BJ (cell line): ENCODE measurements at places on chromosomes 12 and 14. TPM values are rescaled to one million over a fixed set of nuclear protein-coding genes. Genes with fewer than 3 reads are reported as not detected.

GRCh38 chr12:694734-695503 is 31.7 kb upstream of the NINJ2 start:
- DNase-seq, result no peak

Gene AMHR2
- polyA plus RNA-seq, result not detected in 2 replicates

GRCh38 chr12:26244503-26244902 is 49.1 kb downstream of the SSPN start:
- no peak for DNase-seq

DNA sequence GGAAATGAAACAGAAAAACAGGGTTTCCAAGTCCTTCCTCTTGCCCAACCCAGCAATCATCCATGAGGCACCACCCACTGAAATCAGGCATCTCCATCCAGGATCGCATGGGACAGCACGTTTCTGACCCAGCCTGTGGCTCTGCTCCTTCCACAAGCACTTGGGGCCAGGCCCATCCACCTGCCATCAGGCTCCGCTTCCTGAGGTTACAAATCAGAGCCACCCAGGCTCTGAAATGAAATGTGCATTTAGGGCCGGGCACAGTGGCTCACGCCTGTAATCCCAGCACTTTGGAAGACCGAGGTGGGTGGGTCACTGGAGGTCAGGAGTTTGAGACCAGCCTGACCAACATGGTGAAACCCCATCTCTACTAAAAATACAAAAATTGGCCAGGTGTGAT is 717 bp upstream of the KRT78 start:
- DNase-seq, result no peak

- peak; percentile 6 for DNase-seq
Measured at GRCh38 chr12:105167346-105167745, 59.8 kb downstream of the WASHC4 start.

Gene ZFYVE21
- 77.6 and 84.0 TPM in 2 replicates for polyA plus RNA-seq

- no peak for DNase-seq
Measured at GRCh38 chr12:13559318-13559978, 362.9 kb downstream of the EMP1 start.

DNA sequence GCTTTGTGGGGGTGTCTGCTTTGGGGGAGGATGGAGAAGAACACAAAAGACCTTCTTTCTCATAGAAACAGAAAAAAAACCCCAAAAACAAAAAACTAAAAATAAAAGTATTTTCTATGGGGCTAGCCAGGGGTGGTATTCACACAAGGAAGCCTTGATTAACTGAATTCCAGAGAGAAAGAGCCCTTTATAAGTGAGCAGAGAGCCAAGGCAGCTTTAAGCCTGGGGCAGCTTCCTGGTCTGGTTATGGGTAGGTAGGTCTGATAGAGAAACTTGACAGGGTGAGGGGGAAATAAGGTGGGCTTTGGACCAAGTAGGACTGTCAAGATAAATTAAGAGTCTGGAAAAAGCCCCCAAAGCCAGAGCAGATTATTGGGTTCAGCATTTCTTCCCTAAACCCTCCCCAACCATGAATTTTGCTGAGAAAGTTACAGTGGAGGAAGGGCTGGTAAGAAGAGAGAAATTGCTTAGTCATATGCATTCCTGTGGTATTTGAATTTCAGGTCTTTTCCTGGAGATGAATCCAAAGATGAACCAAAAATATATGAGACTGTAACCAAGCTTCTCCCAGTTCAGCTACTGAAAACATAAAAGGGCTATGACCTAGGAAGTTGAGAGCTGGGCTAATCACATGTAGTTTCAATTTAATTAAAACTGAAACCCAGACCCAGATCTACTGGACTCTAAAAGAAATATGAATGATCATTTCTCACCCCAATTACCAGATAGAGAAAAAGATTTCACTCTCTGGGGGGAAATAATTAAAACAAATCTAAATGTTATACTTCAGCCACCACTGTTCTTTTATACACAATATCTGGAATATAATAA is 144.8 kb downstream of the TBC1D30 start:
- peak; percentile 26 for DNase-seq

DNA sequence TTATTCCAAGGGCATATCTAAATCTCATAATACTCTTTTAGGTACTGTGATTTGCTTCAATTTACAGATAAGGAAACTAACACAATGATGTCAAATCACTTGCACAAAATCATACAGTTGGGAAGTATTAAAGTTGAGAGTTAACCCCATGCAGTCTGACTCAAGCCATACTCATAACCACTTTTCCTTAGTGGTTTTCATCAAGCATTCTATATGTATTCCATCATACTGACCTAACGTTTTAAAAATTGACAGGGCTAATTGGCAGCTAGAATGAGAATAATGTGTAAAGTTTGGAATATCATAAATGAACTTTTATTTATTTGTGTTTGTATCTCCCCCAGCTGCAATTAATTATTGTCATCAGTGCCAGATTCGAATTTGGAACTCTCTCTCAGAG is 20.9 kb downstream of the PUS7L start:
- DNase-seq, result no peak

- no peak for DNase-seq
Measured at GRCh38 chr14:99604766-99605298, 825 bp upstream of the CCDC85C start.

GRCh38 chr14:24679248-24679961 is 45.4 kb upstream of the GZMB start:
- no peak for DNase-seq

DNA sequence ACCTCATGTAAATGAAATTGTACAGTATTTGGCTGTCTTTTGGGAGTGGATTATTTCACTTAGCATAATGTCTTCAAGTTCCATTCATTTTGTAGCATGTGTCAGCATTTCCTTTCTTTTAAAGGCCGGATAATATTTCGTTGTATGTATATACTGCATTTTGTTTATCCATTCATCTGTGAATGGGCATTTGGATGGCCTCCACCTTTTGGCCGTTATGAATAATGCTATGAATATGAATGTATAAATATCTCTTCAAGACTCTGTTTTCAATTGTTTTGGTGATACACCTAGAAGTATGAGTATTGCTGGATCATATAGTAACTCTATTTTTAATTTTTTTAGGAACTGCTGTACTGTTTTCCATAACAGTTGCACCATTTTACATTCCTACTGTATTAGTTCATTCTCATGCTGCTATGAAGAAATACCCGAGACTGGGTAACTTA is 164.9 kb downstream of the DYRK2 start:
- DNase-seq, result no peak

Gene TEX52
- not detected in 2 replicates for polyA plus RNA-seq

Gene RHEBL1
- polyA plus RNA-seq, result 0.82 and 1.3 TPM in 2 replicates

Gene EEF1AKMT3
- 9.1 and 9.2 TPM in 2 replicates for polyA plus RNA-seq

GRCh38 chr12:121005346-121005815 is 10.9 kb downstream of the C12orf43 start:
- DNase-seq, result no peak

Gene SLCO1B1
- polyA plus RNA-seq, result not detected in 2 replicates

DNA sequence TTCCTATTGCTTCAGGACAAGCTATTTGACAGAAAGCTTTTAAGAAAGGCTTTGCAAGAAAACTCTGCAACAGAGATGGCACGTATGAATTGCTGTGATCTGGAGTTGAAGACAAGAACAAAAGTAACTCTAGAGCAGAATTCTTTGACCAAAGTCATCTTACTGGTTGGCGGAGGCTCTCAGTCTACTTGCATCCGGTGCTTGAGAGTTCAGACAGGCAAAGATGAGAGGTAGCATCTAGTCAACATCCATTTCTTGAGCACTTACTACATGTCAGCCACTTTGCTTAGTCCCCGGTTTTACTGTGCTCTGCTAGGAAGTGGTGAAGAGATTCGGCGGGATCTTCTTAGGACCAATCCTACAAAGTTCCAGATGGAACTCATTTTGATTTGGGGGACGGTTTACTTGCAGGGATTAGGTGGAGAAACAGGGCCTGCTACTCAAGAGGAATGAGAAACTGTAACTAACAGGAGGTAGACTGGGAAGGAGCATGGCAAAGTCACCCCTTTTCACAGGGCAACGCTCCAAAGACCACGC is 404 bp upstream of the CCDC91 start:
- no peak for DNase-seq

Gene TAS2R8
- not detected in 2 replicates for polyA plus RNA-seq

DNA sequence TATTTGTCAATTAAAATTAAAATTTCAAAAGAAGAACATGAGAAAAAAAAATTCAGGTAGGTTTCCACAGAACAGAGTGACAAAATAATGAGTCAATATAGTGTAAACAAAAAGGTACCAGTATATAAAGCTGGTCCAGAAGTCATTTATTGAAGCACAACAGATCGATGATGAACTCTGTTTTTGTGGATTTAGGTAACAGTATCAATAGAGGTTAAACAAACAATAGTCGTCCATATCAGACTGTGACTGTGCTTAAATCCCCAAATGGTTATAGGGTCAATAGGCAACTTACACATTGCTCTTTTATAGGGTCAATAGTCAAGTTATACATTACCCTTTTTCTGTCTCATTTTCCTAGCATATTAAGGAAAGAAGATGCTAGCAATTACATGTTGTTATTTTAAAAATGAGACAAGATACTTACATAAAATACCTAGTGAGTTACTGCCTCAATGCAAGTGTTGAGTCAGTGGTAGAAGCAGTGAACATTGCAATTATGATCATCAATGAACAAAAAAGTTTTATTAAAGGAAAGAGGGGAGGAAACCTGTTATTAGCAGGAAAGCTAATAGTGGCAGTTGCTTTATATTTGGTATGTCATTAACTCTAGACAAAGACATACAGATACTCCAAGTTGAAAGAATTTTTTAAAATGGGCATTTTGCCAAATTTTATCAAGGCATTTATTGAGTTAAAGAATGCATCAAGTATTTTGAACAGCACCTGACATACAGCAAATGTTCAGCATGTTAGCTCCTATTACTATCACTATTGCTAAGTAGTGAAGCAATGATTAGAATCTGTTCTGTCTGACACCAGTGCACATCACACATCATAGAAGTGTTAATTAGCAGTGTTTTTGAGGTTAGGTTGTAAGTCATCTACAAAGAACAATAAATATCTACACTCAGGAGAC is 102.9 kb downstream of the CCER1 start:
- DNase-seq, result no peak

Gene FBLN5
- 135 and 158 TPM in 2 replicates for polyA plus RNA-seq

- no peak for DNase-seq
Measured at GRCh38 chr12:124488520-124488919, 78.9 kb downstream of the NCOR2 start.

Gene TMED10
- 466 and 505 TPM in 2 replicates for polyA plus RNA-seq

- no peak for DNase-seq
Measured at GRCh38 chr12:59780605-59781135, 184.8 kb downstream of the SLC16A7 start.

DNA sequence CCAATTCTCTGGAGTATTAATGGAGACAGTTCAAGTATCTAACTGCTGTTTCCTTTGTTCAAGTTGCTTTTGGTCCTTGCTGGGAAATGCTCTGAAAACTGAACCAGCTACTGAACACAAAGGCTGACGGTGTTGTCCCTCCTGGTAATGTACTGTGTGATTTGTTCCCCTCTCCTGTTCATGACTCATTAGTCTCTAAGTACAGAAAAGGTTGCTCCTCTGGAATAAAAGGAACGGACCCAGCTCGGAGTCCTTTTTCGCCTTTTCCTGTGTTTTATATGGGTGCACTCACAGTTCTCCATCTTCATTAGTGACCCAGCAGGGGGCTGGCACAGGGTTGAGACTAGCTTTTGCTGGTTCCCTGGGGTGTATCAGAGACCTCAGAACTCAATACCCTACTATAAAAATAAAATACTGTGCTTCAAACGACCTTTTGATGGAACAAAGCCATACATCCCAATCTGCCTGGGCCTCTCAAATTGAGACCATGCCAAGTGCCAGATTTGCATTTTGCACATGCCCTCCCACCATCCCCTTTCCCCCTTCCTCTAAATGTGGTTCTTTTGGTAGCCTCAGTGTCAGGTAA is 269.7 kb downstream of the RAD51B start:
- DNase-seq, result no peak

Gene C12orf76
- polyA plus RNA-seq, result 8.9 and 10.0 TPM in 2 replicates

DNA sequence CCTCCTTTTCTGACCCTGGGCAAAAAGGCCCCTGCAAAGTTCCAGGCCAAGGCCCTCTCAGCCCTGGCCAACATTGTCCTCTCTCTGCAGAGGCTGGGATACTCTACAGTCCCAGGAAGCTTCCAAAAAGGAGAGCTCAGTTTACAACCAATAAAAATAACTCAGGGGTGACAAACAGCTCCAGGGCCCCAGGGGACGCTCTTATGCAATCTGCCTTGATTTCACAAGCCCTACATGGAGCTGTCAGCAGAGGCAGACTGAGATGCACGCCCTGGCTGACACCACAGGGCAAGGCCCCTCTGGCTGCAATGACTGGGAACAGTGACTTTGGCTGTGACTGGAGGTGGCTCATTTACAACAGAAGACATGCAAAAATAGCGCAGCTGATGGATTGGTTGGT is 129.0 kb upstream of the MED13L start:
- peak; percentile 91 for DNase-seq

DNA sequence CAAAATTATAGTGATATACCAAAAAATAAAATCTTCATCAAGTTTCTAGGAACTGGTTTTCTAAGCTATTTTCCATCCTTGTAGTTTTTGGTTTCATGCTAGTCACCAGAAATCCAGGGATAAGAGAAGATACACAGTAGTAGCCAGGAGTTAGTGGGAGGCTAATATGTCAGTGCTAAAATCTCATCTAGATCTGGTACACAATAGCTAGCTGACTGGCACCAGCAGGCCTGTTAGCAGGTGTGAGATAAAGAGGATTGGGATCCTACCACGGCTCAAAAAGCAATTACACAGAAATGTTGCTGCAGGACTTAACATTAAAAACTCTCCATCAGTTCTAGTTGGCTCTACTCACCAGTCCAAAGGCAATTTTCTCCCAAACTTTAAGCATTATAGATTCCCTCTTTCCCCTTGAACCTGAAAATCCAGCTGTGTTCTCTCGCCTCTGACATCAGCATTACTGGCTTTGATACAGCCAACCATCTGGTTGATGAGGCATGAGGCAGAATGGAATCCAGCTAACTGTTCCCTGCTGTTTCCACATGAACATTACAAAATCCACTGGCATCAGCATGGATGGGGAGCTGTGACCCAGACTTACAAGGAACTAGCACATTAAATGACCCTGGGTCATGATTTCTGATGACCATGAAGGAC is 41.8 kb upstream of the CCDC196 start:
- no peak for DNase-seq

- DNase-seq, result no peak
Measured at GRCh38 chr12:115443351-115443938, 759.5 kb upstream of the TBX3 start.
